ENCODE measurements at places on chromosomes 13 and 19. TPM values are rescaled to one million over a fixed set of nuclear protein-coding genes. Genes with fewer than 3 reads are reported as not detected.

The PTGIR gene
- total RNA-seq: not detected

- peak; percentile 32 for DNase-seq
Measured at GRCh38 chr13:45142440-45143345, 22.4 kb downstream of the GTF2F2 start.

The OR7A17 gene
- total RNA-seq: not detected

DNA sequence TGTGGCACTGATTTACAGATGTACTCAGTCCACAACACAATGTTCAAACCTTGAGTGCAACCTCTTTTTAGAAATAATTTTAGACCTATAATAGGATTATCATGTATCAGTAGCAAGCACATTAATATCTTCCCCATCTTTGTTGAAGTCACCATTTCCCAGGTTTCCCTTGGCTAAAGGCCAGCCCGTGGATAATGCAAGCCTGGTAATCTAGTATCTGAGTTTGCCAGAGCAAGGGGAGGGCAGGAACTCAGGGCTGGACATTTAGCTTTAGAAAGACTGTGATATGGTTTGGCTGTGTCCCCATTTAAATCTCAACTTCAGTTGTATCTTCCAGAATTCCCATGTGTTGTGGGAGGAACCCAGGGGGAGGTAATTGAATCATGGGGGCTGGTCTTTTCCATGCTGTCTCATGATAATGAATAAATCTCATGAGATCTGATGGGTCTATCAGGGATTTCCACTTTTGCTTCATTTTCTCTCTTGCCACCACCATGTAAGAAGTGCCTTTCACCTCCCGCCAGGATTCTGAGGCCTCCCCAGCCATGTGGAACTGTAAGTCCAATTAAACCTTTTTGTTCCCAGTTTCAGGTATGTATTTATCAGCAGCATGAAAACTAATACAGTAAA lies 37.7 kb downstream of the SLC6A16 start:
- DNase-seq: no peak

The FFAR3 gene
- not detected for total RNA-seq

The MVB12A gene
- 60.9 TPM for total RNA-seq

The B9D2 gene
- 6.8 TPM for total RNA-seq

DNA sequence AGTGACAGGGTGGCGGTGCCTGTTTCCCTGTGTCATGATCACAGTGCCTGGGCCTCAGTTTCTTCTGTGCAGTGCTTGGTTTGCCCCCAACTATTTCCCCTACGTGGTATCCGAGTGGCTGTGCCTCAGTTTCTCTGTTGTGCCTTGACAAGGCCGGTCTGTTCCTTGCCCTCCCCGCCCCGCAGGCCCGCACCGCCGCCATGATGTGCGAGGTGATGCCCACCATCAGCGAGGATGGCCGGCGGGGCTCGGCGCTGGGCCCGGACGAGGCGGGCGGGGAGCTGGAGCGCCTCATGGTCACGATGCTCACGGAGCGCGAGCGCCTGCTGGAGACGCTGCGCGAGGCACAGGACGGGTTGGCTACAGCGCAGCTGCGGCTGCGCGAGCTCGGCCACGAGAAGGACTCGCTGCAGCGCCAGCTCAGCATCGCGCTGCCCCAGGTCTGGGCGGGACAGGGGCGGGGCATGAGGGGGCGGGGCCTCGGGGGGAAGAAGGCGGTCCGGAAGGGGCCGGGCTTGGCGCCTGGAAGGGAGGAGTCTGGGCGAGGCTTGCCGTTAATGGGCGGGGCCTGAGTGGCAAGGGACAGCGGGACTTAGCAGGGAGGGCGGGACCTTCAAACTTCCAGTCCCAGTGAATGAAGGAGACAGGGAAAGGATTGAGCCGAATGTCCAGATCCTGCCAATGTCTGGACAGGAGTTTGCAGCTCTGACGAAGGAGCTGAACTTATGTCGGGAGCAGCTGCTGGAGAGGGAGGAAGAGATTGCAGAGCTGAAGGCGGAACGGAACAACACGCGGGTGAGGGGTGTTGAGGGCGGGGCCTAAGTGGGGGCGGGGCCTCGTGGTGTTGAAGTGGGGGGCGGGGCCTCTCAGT lies 8.6 kb downstream of the PPFIA3 start:
- peak; percentile 98 for DNase-seq

DNA sequence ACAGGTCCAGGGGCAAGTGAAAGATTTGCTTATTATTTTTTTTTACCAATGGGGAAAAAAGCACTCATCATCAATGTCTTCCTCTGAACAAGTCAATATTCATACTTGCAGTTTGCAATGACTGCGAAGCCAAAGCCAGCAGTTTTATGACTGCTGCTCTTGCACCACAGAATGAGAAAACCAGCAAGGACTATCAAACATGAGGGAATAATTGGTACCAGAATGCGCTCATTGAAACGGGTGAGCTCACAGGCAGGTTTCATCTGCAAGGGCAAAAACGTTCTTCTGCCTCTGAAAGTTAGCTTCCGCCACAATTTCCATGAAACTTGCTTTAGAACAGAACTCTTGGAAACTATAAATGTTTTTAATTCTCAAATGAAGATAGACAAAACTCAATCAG lies 5.5 kb downstream of the DLEU7 start:
- no peak for DNase-seq

DNA sequence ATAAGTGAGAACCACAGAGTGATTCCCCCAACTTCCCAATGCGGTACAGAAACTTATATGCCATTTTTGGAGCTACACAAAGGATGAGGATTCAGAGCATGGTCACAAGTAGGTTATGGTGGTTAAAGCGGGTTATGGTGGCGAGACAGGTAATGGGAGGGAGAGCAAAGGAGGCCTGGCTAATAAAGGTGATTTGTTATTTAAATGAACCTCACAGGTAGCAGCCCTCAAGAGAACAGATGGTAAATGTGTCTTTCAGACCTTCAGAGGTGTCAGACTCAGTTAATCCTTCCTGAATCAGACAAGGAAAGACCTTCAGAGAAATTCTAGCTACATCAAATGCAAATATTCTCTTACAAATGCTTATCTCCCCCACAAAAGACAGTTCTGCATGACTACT lies 1971.4 kb downstream of the OLFM4 start:
- no peak for DNase-seq

The NBEA gene
- 3.6 TPM for total RNA-seq

- DNase-seq: peak; percentile 33
Measured at GRCh38 chr19:39126312-39127187, 964 bp downstream of the PAK4 start.
